ENCODE measurements at places on chromosomes 13 and 19.

GRCh38 chr13:22053053-22053452 lies 382.2 kb downstream of the FGF9 start:
- no peak for DNase-seq

DNA sequence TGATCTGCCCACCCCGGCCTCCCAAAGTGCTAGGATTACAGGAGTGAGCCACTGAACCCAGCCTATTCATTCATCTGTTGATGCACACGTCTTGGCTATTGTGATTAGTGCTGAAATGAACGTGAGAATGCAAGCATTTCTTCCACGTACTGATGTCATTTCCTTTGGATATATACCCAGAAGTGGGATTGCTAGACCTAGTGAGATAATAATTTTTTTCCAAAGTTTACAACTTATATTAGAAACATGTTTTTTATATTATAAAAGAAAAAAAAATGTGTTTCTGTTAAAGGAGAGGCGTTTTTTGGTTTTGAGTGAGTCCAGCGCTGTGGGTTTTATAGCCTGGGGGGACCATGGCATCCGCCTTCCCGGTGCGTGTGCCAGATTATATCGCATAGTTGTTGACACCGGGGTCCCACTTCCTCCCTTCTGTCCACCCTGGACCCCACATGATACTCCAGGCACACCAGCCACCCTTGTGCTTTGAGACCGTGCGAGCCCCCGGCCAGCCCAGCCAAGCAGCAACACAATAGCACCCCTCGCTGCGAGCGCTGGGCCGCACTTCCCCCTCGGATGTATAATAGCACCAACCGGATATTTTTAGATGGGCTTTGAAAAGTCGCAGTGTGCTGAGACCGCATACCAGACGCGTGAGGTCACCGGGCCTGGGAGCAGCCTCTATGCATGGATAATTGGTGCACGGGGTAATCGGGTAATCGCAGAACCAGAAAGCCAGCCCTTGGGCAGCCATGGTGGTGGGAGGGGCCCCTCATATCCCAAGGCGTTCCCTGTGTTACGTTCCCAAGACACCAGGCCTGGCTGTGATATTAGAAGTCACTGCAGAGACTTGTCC lies 59.6 kb downstream of the MYO9B start:
- peak; percentile 13 for DNase-seq

DNA sequence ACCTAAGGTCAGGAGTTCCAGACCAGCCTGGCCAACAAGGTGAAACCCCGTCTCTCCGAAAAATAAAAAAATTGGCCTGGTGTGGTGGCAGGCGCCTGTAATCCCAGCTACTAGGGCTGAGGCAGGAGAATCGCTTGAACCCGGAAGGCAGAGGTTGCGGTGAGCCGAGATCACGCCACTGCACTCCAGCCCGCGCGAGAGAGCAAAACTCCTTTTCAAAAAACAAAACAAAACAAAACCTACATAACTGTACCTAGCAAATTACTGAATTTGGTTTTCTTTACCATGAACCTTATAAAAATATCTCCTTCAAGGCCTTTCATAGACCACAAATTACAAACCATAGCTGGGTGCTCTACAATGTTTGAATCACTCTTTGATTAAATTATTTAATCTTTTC lies 760 bp downstream of the ZNF91 start:
- no peak for DNase-seq

DNA sequence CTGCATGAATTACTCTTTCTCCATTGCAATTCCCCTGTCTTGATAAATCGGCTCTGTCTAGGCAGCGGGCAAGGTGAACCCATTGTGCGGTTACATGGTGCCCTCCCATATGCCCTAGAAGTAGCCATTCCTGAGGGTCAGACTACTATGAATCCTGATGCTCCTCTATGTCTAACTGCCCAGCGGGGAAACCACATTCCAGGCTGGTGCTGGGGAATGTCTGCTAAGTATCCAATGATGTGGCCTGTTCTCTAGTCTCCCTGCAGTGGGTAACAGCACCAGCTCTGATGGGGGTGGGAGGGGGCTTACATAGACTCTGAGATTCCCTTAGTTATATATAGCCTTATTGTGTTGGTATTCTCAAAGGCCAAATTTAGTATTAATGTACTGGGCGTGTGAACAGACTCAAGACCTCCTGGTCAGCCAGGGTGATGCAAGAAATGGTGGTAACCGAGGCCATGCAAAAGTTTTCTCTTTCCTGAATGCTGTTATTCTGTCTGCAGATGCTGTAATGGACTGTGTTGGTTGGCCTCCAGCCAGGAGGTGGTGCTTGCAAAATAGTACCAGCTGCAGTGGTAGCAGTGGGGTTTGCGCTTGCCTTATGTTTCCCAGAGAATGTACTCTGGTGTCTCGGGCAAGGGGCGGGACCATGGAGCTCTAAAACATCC lies 564.8 kb upstream of the SLITRK1 start:
- peak; percentile 79 for DNase-seq

DNA sequence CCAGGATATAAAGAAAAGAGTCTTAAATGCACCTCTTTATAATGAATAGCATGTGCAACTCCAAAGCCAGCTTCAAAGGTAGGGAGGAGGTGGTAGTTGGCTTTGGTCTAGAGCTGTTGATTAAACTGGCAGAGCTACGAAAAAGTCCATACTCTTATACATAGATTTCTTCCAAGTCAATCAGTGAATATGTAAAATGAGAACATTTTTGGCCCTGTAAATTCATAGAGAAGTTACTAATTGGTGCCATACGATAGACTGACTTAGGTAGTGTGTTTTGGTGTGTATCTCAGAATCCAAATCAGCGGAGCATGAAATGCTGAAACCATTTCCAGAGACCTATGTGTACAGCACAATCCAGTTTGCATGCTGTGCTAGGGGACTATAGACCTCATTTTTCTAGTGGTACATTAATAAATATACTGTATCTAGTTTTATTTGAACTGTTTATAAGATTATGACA lies 17.1 kb upstream of the DPY19L3 start:
- no peak for DNase-seq

- DNase-seq, result no peak
Measured at GRCh38 chr19:45153339-45154063, 7.3 kb downstream of the NKPD1 start.

DNA sequence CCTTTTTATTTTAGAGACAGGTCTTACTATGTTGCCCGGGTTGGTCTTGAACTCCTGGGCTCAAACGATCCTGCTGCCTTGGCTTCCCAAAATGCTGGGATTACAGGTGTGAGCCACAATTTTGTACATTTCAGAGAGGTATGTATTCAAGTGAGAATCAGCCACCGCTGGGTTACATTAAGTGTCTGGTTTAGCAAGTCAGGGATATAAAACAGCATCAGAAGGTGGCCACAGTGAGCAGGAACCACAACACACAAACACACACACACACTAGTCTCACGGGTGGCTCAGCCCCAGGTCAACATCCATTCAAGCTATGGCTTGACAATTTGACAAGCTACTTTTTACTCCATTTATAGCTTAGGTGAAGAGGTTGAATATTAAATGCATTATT lies 20.2 kb downstream of the KLK5 start:
- DNase-seq, result no peak

DNA sequence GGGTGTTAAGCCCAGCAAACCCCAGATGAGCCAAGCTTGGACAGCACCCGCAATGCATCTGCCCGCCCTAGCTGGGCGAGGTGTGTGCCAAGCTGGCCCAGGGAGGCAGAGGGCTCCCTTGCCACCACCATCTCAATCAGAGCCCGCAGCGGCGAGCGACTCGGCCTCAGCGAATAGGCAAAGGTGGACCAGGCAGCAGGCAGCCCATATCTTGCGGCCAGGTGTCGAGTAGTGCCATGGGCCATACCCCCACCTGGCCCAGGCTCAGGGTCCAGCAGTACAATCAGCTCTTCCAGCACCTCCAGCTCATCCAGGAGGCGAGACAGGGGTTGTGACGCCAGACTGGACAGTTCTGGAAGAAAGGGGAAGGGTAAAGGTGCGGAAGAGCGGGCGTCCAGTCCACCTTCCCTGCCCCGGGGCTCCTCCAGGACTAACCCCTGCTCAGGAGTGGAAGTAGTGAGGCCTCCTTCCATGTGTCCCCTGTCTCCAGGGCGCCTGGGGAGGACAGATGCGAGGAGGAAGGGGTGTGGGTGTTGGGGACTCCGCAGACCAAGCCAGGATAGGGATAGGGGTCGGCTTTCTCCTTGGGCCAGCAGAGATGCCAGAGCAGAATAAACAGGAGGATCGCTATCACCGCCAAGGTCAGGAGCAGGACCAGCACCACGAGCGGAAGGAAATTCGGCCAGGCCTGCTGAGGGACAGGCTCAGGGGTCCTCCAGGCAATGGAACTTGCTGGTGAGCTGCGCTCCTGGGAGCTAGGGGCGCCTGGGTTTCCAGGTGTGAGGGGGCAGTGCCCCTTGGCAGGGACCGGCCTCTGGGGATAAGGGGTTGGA lies 2.8 kb downstream of the IGFLR1 start:
- DNase-seq, result no peak

DNA sequence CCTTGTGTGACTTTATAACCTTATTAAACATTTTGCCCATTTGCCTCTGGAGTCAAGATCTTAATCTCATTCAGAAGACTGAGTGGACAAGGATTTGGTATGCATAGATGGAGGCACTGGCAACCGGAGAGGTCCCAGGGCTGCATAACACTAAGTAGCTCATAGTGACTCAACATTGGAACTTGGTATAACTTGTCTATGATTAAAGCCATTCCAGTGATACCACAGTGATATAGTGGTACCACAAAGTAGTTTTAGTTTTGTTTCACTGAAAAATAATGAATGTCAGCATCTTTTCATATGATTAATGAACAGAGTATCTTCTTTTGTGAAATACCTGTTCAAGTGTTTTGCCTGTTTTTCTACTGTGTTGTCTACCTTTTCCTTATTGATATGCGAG lies 26.4 kb downstream of the CDK8 start:
- DNase-seq, result no peak

DNA sequence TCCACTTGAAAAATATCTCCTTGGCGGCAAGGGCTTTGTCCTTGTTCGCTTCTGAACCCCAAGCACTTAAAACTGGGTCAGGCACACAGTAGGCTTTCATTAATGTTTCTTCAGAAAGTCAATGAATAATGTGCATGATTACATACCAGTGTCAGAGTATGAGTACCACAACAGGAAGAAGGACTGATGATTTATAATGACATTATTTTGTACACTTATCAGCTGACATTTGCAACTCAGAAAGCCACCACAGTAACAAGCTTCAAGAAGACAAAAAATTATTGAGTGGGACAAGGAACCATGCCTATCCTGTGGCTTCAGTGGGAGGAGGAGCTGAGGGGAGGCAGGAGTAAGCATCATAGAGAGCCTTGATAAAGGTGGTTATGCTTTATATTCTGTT lies 10.0 kb downstream of the POLR1D start:
- DNase-seq, result no peak

GRCh38 chr13:29999492-30000369 lies 149.3 kb upstream of the UBL3 start:
- DNase-seq, result no peak

GRCh38 chr13:102984210-102984609 lies 82.0 kb downstream of the SLC10A2 start:
- DNase-seq, result no peak

DNA sequence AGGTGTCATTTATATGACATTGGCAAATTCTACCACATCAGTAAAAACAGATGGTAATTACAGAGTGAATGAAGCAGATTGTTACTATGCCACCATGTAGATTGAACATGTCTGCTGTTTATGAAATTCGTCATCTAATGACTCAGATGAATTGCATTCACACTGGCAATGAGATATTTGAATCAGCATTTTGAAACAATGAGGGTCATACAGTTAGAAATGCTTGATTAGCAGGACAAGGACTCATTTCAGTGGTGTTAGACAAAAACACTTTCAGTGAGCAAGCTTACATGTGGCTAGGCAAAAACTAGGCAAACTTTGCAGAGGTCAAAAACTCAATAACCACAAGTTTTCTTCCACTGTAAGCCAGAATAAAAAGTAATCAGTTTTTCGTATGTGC lies 1165.0 kb downstream of the SLITRK1 start:
- DNase-seq, result no peak

DNA sequence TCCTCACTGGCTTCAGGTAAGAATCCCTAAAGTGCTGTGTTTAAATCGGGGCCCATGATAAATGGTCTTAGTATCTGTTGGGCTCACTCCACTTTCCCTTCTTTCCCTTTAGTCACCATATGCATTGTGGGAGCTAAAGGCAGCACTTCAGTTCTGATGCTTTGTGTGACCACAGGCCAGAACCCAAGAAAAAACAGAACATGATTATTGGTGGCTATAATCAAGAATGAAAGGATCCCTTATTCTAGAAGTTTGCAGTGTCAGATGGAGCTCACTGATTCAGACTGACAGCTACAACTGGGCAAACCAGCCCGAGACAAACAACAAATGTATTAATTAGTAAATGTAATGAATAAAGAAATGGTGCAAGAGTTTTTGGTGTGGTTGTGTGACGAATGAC lies 57.3 kb upstream of the POMP start:
- DNase-seq, result no peak

GRCh38 chr13:23267571-23267970 lies 86.8 kb downstream of the SGCG start:
- DNase-seq, result no peak

DNA sequence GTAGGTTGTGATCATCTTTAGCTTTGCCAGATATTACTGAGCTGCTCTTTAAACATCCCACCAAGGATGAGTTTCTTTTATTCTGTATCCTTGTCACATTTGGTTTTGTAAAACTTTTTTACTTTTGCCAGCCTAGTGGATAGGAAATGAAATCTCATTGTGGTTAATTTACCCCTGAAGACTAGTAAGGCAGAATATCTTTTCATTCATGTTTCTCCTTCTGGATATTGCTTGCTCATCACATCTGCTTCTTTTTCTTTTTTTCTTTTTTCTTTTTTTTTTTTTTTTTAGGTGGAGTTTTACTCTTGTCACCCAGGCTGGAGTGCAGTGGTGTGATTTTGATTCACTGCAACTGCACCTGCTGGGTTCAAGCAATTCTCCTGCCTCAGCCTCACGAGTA lies 31.3 kb downstream of the SIPA1L3 start:
- no peak for DNase-seq

- no peak for DNase-seq
Measured at GRCh38 chr19:54247106-54247930, 4.7 kb upstream of the LILRA6 start.

DNA sequence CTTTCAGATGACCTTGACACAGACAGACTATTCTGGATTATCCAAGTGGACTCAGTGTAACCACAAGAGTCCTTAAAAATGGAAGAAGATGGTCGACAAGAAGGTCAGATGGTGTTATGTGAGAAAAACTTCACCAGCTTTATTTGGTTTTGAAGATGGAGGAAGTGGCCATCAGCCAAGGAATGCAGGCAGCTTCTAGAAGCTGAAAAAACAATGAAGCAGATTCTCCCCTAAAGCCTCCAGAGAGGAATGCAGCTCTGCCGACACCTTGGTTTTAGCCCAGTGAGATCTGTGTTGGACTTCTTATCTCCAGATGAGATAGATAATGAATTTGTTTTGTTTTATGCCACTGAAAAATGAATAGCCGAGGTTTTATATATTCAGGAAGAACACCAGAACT lies 501.5 kb downstream of the DCT start:
- DNase-seq, result no peak

GRCh38 chr19:45121827-45122345 lies 28.9 kb downstream of the PPP1R37 start:
- DNase-seq, result no peak

DNA sequence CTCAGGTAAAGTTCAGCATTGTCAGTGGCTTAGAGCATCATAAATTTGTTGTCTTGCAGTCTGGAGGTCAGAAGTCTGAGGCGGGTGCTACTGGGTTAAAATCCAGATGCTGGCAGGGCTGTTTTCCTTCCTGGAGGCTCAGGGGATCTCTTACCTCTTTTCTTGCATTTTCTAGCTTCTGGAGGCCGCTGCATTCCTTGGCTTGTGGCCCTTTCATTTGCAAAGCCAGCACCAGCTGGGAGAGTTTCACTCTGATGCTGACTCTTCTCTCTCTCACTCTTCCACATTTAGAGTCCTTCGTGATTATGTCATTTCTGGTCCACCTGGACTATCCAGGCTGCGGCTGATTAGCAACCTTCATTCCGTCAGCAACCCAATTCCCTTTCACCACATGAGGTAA lies 38.1 kb upstream of the SLC10A2 start:
- no peak for DNase-seq

Data from NCI-H2171 treated with DMSO at 0.1 percent for 48 hours (cell line).